CD4-positive, alpha-beta T cell treated with Interleukin-21 for 1 hour (primary cell): ENCODE measurements at places on chromosomes 16 and 17.

GRCh38 chr16:51114382-51114781 lies 36.7 kb downstream of the SALL1 start:
- no peak for DNase-seq

DNA sequence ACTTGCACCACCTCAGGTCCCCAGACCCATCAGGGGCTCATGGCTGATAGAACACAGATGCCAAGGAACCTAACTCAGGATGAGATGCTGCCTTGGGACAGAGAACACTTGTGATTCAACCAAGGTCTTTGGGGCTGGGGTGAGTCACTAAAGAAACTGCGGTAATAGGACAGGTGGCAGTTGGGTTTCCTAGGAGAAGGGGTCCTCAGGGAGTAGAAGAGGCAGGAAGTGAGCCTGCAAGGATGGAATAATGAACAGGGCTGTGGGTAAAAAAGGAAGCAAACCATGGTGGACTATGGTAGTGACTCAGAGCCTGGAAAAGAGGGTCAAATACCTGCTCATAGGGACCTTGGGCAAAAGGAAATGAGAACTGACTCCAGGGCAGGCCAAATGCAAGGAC lies 6.5 kb upstream of the PNPO start:
- no peak for DNase-seq

DNA sequence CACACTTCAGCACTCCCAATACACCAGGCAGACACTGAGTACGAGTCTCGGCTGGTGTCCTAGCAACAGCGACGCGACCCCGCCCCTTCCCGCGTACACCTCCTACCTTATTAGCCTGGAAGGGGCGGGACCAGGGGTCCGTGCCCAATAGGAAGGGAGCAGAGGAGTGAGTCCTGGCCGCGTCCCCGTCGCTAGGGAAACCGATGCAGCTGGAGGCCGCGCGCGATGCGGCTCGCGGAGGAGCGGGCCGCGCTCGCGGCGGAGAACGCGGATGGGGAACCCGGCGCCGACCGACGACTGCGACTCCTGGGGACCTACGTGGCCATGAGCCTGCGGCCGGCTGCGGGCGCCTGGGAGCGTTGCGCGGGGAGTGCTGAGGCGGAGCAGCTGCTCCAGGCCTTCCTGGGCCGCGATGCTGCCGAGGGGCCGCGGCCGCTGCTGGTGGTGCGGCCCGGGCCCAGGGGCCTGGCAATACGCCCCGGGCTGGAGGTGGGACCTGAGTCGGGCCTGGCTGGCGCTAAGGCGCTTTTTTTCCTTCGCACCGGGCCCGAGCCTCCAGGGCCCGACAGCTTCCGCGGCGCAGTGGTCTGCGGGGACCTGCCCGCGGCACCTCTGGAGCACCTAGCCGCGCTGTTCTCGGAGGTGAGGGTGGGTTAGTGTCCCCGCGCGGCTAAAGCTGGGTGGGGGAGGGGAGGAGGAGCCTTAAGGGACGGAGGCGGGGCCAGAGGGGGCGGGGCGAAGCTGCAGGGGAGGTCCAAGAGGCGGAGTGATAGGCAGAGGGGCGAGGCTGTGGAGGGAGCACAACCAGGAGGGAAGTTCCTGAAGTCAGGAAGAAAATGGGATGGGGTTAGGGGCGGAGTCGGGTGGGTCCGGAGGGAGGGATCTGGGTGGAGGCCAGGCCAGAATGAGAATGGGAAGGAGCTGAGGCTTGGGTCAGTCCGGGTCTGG lies at the start of gene DNAH9:
TSS of gene DNAH9 (plus strand) at position 197 of the 948 bp plus-strand sequence. CDS start at position 226, 29 bp downstream.
- DNase-seq, result peak; percentile 2

- DNase-seq, result peak; percentile 76
These were observed 1.5 kb upstream of the BAIAP3 start for GRCh38 chr16:1331712-1332617.

DNA sequence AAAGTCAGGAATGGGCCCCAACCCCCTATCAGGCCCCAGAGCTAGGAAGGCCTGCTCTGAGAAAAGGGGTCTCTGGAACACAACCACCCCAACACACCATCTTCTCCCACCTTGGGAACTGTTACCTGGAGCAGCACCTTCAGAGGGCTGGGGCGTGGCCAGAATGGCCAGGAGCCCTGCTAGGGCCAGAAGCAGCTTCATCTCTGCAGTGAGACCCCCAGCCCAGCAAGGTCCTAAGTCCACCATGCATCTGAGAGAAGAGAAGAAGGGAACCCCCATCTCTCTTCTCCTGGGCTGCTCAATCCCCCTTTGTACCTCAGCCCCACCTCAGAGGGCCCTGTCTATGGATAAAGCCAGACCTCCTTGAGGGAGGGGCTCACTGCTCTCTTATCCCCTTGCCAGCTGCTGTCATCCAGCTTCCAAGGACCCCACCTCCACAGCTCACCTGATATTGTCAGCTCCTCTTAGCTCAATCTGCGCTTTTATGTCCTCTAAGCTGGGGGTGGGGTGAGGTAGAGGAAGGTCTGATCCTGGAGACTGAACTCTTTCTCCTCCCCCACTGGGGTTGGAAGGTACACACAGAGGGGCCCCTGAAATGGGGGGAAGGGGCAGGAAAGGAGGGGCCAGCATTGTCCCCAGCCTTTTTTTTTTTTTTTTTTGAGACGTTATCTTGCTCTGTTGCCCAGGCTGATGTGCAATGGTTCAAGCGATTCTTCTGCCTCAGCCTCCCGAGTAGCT lies at the start of gene MPO:
TSS of gene MPO (minus strand) at position 456 of the 738 bp plus-strand sequence. CDS start at position 279, 177 bp downstream.
- no peak for DNase-seq

DNA sequence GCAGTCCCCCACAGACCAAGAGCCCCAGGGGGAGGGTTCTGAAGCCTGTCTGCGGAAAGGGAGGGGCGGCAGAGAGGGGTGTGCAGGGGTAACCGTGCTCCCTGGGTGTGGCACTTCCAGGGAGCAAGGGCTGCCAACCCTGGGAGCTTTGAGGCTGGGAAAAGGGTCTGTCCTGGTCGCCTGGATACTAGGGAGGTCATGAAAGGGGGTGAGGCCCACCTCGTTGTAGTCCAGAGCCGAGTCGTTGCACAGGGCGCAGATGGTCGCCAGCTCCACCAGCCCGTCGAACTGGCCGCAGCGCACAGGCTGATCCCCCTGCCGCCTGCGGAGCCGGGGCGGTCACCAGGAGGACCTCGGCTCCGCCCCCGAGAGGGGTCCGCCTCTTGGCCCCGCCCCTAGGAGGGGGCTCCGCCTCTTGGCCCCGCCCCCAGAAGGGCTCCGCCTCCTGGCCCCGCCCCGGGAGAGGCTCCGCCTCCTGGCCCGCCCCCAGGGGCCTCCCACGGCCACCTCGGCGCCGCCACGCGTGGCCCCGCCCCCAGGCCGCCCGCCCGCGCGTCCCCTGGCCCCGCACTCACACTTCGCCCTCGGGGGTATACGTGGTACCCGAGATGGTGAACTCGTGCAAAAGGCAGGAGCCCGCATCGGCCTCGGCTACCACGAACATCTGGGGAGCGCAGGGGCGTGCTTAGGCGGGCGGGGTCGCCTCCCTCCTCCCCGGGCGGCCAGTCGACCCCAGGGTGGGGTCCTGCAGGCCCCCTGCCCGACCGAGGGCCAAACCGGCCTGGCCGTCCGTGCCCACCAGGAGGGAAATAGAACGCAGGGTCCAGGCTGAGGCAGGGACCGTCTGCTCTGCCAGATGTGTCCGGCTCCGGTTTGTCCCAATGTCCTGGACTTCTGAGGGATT lies 19.5 kb downstream of the ATP2A3 start:
- peak; percentile 51 for DNase-seq

GRCh38 chr17:47267354-47267828 lies 13.8 kb downstream of the ITGB3 start:
- no peak for DNase-seq

DNA sequence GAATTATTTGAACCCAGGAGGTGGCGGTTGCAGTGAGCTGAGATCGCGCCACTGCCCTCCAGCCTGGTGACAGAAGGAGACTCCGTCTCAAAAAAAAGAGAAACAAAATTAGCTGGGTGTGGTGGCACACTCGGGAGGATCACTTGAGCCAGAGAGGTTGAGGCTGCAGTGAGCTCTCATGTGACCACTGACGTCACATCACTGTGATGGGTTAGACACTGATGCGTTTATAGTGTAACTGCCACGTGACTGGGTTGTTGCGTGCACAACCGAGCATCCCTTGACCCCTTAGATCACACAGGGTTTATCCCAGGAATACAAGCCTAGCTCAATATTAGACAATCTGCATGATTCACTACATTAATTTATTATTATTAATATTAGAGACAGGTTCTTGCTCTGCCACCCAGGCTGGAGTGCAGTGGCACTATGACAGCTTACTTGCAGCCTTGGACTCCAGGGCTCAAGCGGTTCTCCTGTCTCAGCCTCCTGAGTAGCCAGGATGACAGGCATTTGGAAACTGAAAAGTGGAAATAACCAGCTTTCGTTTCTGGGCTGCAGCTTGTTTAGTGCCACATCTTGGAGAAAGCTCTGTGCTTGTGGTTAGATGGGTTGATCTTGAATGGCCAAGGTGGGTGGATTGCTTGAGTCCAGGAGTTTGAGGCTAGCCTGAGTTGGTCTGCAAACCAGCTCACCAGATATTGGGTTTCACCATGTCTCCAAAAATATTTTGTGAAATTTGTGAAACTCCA lies 26.4 kb upstream of the ABR start:
- DNase-seq, result no peak

- DNase-seq, result no peak
These were observed 20.8 kb downstream of the MYO18A start for GRCh38 chr17:29159306-29159860.

DNA sequence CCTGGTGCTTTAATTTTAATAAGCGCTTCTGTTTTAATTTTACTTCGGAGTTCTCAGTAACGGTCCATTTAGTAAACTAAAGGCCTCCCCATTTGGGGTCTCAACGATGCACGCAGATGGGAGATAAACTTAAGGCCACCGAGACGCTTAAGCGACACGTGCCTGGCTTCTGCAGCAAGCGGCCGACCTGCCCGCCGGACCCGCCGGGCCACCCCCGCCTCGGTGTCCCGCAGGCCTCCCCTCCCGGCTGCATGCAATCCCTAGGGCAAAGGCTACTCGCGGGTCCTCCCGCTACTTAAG lies 592 bp downstream of the GCSH start:
- no peak for DNase-seq
